Right renal pelvis (tissue), 4 donors: ENCODE measurements at places on chromosomes 7 and 10.

DNA sequence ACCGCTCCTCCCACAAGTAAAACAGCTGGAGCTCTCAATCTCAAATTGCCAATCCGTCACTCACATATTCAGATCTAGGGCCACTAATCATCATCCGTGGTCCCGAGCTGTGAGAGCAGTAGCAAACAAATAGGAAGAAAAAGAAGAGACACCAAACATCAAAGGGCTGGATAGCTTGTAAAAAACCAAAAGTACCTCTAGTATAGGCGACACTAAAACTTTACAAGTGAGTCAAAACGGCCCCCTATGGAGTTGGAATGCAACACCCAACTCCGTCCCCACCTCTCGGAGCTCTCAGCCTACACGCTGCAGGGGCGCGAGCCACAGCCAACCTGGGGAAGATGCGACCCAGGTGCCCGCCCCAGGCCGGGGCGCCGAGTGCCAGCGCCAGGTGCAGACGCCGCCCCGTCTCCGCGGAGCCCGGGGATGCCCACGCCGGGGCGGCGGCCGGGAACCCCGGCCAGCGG, 581 bp downstream of the FAM3C start:
- no peak for DNase-seq

GRCh38 chr7:40211276-40212003, 76.6 kb downstream of the SUGCT start:
- DNase-seq, result no peak

DNA sequence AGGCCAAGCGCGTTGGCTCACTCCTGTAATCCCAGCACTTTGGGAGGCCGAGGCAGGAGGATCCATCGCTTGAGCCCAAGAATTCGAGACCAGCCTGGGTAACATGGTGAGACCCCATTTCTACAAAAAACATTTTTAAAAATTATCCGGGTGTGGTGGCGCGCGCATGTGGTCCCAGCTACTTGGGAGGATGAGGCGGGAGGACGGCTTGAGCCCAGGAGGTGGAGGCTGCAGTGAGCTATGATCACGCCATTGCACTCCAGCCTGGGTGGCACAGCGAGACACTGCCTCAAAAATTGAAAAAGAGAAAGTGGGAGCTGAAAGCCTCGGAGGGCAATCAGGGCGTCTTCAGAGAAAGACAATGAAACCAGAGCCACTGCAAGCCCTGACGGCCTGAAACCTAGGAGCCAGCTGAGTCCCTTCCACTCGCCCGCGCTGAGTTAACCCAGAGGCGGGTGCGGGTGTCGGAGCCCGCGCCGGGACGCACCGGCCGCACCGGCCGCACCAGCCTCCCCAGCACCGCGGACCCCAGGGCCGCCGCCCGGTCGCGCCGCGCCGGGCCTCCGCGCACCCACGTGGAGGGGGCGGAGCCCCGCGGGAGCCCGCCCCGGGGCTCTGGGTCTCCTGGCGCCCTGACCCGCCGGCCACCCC, 22.4 kb downstream of the ZFAND2A start:
- DNase-seq, result no peak

DNA sequence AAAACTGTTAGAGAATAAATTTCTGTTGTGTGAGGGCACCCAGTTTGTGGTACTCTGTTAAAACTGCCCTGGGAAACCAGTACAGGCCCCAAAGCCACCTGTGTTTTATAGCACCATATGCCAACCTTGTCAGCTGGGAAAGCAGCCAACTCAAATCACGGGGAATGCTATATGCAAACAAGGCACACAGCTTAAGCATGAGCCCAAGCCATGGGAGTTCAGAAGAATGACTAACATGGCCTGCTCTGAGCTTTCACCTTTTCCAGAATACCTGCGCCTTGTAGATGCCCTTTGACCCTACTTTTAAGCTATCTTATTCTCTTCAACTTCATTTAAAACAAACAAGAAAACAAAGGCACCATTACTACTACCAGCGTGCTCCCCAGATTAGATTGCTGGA, 5.5 kb upstream of the SLC25A13 start:
- no peak for DNase-seq

DNA sequence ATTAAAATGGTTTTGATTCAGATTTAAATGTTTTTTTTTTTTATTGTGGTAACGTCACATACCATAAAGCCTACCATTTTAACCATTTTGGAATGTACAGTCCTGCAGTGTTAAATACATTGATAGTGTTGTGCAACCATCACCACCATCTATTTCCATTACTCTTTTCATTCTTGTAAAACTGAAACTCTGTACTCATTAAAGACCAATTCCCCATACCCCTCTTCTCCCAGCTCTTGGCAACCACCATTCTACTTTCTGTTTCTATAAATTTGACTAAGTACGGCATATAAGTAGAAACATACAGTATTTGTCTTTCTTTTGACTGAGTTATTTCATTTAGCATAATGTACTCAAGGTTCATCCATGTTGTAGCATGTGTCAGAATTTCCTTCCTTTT, 96.2 kb downstream of the EXOC4 start:
- no peak for DNase-seq

GRCh38 chr7:127907110-127908040, 123.9 kb downstream of the LRRC4 start:
- DNase-seq, result no peak

DNA sequence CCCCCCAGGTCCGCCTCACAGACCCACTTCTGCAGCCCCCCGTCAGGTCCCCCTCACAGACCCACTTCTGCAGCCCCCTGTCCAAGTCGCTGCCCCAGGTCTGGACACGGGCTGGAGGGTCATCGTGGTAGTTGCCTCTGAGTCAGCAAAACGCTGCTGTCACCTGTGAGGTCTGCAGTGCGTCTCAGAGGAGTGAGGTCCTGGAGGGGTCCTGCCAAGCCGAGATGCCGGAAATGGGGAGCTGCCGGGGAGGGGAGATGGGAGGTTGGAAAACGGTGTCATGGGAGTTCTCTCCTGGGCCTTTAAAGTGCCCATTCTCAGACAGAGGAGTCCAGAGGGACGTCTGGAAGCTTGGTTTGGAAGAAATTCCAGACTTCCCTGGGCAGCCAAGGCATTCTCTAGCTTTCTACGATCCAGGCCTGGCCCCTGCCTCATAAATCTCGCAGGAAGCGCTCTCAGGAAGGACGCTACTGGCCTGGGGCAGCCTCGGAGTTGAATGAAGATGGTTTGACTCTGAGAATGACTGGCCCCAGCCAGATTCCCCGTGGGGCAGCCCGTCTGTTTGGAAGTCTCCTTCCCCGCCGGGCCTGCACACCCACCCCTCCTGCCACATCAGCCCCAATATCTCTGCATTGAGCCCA, 38.7 kb downstream of the CALML3 start:
- no peak for DNase-seq
